ENCODE measurements at places on chromosomes 3 and 15.

GRCh38 chr3:11499144-11499543 is 144.6 kb downstream of the VGLL4 start:
- no peak for DNase-seq

- no peak for DNase-seq
Observed at GRCh38 chr3:55203546-55203945, 275.7 kb upstream of the LRTM1 start.

GRCh38 chr3:20574746-20575145 is 388.7 kb upstream of the SGO1 start:
- no peak for DNase-seq

DNA sequence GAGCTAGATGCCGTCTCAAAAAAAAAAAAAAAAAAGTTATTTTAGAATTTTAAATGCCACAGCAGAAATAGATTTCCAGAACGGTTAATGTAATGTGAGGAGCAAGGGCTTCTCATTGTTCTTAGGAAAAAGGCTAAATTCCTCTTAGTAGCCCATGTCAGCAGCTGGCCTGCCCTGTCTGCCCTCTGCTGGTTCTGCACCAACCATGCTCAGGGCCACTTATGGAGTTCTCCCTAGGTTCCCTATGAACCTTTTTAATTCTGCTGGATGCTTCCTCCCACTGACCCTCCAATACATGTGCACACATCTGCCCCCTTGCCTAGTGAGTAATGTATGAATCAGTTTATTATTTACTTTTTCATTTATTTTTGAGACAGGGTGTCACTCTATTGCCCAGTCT is 32.2 kb upstream of the DPPA4 start:
- DNase-seq = no peak

DNA sequence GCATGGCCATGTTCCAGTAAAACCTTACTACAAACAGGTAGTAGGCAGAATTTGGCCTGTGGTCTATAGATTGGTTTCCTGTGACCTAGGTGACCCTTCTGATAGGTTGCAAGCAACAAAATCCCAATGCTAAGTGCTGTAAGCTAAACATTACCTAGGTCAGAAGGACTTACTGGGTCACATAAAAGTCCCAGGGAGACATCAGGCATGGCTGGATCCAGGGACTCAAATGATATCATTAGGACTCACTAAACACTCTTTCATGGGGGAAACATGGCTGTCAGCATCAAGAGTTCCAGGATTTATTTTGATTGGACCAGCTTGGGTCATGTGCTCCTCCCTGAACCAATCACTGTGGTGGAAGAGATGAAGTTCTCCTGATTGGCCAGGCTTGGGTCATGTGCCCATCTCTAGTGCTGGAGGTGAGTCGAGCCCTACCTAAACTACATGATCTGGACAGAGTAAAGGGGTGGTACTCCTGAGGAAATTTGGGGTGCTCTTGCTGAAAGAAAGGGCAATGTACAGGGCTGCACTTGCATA is 16.8 kb upstream of the SLC6A1 start:
- no peak for DNase-seq

DNA sequence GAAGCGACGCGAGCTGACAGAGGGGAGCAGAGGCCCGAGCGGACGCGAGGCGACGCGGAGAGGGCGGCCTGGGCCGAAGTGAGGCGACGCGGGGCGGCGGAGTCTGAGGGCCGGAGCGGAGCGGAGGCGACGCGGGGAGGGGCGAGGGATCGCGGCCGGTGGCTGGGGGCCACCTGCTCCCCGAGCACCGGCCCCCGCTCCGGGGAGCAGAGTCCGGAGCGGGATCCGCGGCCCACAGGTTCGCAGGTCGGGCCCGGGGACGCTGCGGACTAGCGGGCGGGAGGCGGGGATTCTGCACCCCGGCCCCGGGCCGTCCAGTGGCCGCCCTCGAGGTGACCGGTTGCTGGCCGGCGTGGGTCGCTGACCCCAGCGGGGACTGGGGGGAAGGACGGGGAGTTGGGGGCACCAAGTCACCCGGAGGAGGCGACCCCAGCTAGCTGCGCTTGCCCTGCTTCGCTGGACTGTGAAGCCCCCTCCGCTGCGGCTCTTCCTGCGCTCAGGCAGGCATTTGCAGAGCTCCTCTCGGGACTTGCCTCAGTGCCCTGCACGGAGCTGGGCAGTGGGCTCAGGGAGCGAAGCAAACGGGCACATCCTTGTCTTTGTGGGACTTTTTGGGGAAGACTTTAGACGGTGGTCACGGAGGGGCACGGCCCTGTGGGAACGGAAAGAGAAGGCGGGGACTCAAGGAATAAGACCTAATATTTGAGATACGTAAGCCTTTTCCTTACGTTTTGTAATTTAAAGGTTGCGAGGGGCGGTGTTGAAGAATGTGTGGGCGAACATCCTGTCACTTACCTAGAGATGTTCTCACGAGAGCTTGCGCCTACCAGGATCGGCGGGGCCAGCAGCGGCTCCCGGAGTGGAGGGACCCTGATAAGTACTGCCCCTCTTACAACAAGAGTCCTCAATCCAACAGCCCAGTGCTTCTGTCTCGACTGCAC is 566 bp downstream of the HMCES start:
- peak; percentile 64 for DNase-seq

DNA sequence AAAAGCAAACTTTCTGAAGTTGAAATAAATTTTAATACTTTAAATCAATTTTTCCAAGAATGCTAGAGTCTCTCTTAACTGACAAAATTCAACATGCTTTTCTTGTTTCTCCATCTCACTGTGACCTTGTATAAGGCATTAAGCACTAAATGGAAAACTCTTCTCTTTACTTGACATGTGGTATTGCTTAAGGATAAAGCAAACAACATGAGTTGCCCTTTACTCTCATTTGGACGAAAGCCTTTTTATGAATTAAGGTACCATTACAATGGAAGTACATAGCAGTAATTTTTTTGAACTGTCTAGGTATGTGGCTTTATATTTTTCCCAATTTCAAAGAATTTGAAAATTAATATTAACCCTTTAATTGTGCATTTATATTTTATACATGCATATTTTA is 1.4 kb downstream of the STRIT1 start:
- no peak for DNase-seq

GRCh38 chr3:189699885-189700284 is 68.7 kb downstream of the TP63 start:
- DNase-seq = no peak

DNA sequence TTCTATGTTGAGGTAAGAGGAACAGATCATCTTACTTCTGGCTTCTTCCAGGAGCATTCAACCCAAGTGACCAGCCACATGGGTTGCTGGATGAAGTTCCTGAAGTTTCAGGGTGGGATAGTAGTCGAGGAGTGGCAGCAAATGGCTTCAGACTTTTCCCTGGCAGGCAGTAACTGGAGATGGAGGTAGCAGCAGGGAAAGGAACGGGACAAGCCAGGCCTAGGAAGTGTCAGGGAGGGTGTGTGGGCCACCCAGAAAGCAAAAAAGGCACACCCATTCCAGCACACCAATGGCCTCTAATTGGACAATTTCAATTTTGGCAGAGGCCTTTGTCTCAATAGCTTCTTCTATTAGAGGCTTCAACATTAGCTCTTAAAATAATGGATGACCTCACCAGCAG is 498.6 kb upstream of the ATP11B start:
- DNase-seq = no peak

DNA sequence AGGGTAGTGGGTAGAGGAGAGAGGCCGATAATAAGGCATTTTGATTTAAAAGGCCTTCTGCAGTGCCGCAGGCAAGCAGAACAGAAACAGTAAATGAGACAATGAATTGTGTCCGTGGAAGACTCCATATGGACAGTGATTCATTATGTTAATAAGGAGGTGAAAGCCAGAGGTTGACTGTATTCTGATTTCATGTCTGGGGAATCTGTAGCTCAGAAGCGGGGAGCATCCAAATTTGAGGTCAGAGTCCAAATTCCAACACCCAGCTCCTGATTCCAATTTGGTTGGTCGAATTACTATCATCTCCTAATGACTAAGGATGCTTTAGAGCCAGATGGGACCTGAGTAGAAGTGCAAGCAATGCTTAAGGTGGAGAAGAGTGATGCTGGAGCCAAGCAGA is 1.0 kb upstream of the TBC1D21 start:
- no peak for DNase-seq

DNA sequence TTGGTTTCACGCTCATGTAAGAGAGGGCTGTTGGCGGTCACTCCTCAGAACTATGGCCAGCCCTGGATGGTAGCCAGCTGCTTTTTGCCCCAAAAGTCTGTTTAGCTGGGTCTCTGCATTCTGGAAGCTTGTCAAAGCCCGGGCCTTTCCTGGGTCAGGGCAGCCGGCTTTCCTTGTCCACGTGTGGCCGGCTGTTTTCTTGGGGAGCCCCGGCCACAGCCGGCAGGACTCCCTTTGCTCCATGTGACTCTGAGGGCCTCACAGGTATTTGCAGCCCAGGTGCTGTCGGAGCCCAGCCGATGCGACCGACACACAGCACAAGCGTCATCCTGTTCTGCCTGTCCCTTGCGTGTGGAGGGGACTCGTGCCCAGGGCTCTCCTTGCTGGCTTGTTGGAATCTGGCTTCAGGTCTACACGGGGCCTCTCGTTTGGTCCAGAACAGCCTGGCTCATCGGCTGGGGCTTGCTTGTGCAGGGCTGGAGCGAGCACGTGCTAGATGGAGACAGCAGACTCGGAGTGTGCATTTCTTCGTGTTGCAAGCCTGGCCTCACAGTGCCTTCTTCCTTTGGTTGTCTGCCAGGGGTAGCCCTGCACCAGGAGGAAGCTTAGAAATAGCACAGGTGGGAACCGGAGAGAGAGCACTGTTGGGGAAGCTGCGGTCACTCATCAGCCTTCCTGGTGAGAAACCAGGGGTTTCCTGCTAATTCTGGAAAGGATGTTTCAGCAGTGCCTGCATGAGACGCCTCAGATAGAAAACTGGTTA is 51.5 kb downstream of the PGPEP1L start:
- no peak for DNase-seq

- no peak for DNase-seq
Observed at GRCh38 chr3:158430968-158431367, 140.0 kb upstream of the MLF1 start.

GRCh38 chr3:37189109-37189508 is 14.7 kb upstream of the LRRFIP2 start:
- DNase-seq = no peak

DNA sequence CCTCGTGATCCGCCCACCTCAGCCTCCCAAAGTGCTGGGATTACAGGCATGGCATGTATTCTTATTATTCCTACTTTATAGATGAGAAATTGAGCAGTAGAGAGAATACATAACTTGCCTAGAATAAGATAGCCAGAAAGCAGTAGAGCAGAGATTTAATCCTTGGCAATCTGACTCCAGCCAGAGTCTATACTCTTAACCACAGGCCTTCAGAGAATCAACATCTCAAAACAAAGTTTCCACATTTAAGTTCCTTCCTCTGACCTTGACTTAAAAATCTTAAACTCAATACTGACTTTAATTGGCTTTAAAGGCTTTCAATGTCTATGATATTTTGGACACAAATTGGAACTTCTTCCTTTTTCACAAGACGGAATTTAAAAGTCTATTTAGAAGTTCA is 37.1 kb downstream of the ZNF106 start:
- DNase-seq = no peak

DNA sequence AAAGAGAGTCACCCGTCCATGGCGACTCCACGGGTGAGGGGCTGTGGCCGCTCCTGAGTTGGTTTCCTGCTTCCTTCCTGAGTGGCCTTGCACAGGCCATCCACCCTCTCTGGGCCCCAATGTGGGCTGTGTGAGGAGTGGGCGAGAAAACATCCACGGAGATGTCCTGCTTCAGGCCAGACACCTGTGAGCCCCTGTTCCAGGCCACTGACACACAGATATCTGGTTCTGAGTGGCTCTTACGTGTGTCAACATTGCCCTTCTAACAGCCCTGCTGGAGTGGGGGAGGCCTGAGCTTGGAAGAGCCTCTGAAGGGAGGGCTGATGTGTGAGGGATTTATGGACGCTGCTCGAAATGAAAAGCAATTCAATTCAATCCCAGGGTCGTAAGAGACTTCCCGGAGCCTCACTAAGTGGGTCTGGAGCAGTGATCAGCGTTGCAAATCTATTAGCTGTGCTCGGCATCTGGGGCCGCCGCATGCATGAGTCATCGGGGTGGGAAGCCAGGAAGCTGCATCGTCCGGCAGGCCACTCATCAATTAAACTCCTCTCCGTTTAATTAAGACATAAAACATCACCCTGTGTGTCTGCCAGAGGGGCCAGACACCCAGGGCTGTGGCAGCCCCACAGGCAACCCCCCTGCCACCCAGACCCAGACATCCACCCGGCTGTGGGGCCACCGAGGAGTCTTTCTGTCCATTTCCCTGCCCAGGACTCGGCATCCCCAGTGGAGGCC is 20.0 kb upstream of the PRR23E start:
- peak; percentile 83 for DNase-seq

GRCh38 chr15:70125605-70126004 is 27.9 kb upstream of the TLE3 start:
- DNase-seq = no peak

GRCh38 chr15:38826880-38827279 is 262.3 kb upstream of the RASGRP1 start:
- no peak for DNase-seq

- no peak for DNase-seq
Observed at GRCh38 chr15:41809526-41810220, 18.2 kb upstream of the JMJD7 start.
